ENCODE measurements at places on chromosomes 7 and 10. TPM values are rescaled to one million over a fixed set of nuclear protein-coding genes. Genes with fewer than 3 reads are reported as not detected.
A peak's percentile ranks its signal among the peaks of the same experiment; 100 is the strongest.

DNA sequence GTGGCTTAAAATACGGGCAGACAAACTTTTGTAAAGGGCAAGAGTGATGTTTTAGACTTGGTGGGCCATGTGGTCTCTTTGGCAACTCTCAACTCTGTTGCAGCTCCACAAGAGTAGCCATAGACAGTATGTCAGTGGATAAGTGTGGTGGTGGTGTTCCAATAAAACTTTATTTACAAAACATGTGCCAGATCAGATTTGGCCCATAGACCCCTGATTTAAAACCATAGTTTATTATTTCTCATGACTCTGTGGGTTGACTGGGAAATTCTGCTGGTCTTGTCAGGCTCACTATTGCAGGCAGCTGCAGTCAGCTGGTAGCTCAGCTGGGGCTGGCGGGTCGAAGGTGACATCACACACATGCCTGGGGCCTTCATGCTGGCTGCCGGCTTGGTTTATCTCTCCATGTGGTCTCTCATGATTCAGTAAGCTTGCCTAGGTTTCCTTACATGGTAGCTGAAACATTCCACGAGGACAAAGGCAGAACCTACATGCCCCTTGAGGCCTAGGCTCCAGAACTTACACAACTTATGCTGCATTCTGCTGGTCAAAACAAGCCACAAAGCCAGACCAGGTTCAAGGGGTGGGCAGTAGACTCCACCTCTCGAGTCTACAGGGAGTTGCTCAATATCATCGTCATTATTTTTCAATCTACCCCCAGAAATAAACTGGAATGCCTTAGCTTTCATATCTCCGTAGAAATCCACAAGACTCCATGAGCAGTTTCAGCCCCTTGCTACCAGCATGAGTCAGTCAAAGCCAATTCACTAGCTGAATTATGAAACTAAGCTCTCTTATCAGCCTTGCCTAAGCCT is 245.7 kb downstream of the WDR11 start:
- no peak for DNase-seq

DNA sequence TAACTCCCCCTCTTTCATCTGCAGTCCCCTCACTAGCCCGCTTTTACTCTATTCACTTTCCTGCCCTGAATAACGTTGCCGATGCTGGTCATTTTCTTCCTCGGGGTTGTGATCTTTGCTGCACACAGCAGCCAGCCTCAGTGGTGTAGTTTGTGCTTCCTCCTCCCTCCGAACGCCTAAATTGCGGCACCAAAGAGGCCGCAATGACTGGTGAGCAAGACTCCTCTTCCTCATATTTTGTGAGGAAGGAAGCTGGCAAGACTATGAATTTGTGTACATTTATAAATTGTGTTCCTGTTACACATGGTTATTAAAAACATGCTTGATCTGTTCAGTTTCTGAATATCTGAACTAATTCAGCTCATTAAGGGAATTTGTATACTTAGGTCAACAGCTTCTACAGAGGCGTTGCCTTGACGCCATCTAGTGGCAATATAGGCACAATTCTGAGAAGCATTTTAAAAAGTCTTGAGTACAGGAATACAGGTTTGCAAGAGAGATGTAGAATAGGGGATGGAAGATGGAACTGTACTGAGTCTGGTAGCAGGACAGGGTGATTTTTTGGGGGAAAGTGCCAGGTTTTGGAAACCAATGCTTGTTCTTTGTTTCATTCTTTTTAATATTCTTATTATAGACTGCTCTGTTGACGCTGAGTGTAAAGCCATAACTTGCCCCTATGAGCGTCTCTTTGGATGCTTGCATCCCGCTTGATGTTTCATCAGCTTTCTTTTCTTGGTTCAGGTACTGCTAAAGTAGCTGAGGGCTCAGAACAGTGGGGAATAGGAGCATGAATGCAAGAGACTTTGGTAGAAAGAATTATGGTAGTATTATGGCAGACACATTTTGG is 4.1 kb upstream of the TAS2R5 start:
- no peak for DNase-seq

GRCh38 chr7:147915781-147916180 is 674.8 kb upstream of the C7orf33 start:
- DNase-seq: no peak

- peak; percentile 59 for DNase-seq
These were observed 46.6 kb downstream of the C1GALT1 start for GRCh38 chr7:7228967-7229366.

FKBP6 gene
- total RNA-seq: not detected

VAX1 gene
- 1.2 TPM for total RNA-seq
